Fibroblast of skin of back (primary cell): ENCODE measurements at places on chromosomes 4 and X.
A peak's percentile ranks its signal among the peaks of the same experiment; 100 is the strongest.

GRCh38 chr4:10448991-10449390 is 8.2 kb downstream of the ZNF518B start:
- DNase-seq = no peak

DNA sequence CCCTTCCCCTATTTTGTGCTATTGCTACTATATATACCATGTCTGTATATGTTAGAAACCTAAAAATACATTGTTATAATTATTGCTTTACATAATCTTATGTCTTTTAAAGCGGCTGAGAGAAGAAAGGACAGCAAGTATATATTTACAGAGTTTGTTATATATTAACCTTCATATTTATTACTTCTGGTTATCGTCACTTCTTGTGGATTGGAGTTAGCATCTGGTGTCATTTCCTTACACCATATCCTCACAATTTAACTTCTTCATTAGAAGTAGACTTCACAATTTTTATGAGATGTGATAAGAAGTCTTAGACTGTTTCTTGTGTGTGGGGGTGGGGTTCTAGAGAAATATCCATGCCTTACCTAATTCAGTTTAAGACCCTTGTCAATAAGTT is 123.1 kb downstream of the ATXN3L start:
- DNase-seq = no peak

DNA sequence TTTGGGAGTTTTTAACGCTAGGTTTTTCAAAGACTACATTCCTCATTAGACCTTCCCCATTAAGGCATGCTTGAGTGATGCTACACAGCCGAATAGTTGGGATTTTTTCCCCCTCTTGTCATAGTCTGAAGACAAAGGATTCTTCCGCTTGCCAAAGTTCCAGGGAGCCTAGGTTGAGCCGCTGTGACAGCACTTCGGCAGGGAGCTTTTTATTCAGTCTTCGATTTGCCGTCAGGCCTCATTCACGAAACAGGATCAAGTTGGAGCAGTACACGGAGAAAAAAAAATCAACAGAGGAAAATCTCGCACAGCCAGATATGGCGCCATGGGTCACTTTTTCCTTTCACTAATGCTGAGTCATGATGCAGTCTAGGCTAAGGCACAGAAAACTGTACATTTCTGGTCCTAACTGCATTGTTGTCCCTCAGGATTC is 24.3 kb downstream of the SHROOM3 start:
- peak; percentile 94 for DNase-seq

DNA sequence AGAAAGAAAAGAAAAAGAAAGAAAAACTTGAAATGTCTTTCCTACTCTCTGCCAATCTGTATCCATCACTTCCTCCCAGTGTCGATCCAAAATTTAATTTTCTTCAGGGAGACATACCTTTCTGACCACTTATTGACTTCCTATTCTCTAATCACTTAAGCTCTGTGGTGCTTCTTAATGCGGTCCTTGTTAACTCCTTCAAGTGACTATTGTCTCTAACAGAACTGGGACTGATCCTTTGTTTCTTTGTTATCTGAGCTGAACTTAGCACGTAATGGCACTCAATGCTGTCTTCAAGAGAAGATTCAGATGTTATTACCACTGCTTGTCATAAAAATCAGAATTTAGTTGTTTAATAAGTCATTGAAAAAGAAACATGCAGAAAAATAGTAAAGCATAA is 31.2 kb downstream of the LARP7 start:
- DNase-seq = no peak

- DNase-seq = no peak
Observed at GRCh38 chr4:133081246-133081645, 67.8 kb upstream of the PCDH10 start.

DNA sequence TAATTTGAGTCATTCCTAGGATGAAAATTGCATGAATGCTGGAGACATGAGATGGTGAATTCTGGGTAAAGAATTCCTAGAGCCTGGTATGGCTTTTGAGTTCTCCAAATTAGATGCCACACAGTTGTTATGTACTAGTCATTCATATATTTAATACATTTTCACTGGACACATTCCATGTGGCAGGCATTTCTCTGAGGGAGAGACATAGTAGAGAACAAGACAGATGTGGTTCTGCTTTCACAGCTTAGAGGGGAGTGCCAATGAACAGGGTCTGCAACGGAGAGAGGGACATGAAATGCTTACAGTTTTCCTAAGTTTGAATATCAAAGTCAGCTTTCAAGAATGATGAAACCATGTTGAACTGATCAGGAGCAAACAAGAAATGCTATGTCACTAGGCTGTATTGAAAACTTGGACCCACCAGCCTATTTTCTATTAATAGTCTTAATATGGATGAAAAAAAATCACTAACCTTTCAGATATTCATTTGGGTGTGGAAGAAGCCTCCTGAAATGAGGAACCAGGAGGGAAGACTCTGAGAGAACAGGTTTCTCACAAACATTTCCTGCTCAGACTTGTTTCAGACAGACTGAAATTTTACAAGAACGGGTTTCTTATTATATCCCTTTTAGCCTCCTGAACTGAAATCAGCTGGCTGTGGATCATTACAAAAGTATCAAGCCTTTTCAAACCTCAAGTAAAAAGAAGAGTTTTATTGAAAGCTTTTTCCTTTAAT is 276.0 kb upstream of the TET2 start:
- no peak for DNase-seq

GRCh38 chrX:112056476-112056875 is 26.1 kb downstream of the TRPC5 start:
- DNase-seq = no peak

GRCh38 chr4:34138385-34138784 is 2105.9 kb downstream of the ARAP2 start:
- DNase-seq = no peak

GRCh38 chrX:102930990-102931756 is 5.9 kb upstream of the RAB40AL start:
- peak; percentile 5 for DNase-seq

- DNase-seq = no peak
Observed at GRCh38 chrX:150310881-150311280, 52.2 kb upstream of the MAMLD1 start.

DNA sequence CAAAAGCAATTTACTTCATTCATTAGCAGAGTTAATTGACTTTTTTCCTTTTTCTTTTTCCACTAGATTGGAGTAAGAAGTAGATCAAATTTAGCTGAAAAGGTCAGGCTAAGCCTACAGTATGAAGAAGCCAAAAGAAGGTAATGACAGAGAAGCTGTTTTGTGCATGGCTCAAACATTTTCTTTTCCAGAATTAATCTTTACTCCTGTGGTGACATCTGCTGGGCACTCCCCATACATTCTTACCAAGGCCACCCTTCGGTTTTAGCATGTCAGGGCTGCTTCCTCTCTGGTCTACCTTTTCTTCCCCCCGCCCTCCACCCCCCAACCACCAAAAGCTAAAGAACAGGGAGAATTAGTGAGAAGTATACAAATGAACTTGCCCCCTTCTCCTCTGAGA is 70.2 kb downstream of the CLDN22 start:
- DNase-seq = peak; percentile 39

DNA sequence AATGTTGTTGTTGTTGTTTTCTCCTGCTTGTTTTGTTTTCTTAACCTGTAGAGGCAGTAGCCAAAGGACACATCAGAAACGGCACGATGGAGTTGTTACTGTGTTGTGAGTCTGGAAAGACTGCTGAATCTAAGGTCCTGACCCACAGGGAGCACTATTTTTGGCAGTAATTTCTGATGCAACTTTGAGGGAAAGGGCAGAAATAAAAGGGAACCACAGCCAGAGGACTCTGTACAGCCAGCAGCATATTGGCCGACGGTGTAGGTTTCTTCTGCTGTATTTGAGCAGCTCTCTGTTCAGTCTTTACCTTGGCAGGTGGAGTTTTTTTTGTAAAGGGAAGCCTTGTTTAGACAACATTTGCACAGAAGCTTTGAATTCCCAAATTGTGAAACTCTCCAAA is 203.0 kb upstream of the GPR101 start:
- no peak for DNase-seq

GRCh38 chrX:3514996-3515395 is 168.5 kb upstream of the MXRA5 start:
- peak; percentile 68 for DNase-seq

GRCh38 chr4:117821834-117822233 is 212.5 kb upstream of the NDST3 start:
- DNase-seq = no peak

GRCh38 chr4:8319731-8320385 is 50.3 kb downstream of the HTRA3 start:
- DNase-seq = no peak

DNA sequence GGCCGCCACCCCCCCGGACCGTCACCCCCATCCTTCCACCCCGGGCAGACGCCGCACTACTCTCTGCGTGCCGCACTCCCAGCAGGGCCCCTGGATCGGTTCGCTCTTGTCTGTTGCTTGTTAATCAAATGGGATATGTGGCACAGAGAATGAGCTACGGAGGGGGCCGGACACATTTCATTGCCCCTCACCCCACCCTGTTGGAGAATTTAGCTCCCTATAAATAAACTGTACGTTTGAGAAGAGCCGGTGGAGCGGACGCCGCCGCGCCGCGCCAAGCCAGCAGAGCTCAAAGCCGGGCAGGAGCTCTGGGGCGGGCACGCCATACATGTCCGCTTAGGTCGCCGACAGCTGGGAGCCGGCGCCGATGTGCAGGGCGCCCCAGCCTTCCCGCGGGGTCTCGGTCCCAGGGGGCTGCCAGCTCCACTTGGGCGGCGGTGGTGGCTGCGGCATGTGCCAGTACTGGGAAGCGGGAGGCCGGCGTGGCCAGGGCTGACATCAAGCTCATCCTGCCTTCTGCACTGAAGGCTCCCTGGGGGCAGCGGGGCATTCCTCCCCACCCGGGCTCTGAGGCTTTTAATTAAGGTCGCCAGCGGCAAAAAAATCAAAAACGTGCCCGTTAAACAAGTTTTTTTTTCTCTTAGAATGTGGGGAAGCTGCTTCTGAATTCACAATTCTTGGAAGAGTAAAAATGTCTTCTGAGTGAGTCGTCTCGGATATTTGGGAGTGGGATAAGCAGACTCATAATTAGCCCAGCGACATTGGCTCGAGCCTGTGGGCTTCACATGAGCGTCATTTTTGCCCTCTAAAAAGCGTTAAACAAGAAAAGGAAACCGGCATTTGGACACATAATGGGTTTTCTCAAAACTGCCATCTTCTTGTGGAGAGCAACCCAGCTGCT is 1.1 kb upstream of the PCDH19 start:
- no peak for DNase-seq

DNA sequence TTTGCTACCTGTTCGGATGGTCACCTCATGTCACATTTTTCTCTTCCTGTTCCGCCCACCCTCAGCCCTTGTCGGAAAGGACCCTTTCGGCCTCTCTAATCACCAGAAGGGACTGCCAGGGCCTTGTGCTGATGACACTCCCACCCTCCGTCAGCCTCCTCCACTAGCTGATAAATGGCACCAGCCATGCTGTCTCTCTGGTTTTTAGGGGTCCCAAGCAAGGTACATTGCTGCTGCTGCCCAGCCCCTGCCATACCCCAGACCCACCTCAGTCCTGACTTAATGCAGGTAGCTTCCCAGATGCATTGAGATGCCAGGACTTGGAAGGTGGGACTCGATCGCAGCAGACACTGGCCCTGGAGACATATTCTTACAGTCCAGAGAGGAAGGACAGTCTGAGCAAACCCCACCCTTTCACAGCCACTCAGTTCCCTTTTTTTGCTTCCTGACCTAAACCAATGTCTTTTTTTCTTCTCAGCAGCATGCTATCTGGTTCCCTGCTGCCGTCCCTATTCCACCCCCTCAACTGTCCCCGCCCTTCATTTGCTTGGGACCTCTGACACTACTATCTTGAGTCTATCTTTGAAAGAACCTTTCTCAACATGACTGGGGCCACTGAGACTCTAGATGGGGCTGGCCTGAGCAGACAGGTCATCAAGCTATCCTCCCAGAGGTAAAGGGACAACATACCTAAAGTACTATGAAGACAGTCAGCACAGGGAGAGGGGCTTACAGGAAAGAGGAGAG is at the start of gene BTK:
BTK (minus strand) TSS at position 397 of the 747 bp plus-strand sequence. CDS start 10,907 bp downstream, outside the sequence.
- no peak for DNase-seq

- peak; percentile 48 for DNase-seq
Observed at GRCh38 chr4:102438396-102439235, 62.5 kb upstream of the NFKB1 start.

DNA sequence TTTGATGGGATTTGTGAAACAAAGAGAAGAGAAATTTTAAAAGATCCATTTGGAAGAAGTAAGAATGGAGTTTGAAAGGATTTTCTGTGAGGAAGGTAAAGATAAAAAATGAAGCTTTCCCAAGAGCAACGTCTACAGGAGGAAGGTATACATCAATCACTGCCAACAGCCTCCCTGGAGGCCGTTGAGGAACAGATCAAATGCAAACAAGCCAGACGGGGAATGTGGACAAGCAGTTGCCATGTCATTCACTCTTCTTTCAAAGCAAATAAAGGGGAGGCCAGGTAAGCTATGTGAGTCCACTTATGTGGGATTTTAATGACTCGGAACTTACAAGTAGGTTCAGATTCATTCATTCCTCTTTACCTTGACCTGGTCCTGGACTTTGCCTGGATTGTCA is 1020.5 kb upstream of the AGA start:
- no peak for DNase-seq

GRCh38 chr4:143184217-143184502 is 557 bp upstream of the USP38 start:
- DNase-seq = no peak

DNA sequence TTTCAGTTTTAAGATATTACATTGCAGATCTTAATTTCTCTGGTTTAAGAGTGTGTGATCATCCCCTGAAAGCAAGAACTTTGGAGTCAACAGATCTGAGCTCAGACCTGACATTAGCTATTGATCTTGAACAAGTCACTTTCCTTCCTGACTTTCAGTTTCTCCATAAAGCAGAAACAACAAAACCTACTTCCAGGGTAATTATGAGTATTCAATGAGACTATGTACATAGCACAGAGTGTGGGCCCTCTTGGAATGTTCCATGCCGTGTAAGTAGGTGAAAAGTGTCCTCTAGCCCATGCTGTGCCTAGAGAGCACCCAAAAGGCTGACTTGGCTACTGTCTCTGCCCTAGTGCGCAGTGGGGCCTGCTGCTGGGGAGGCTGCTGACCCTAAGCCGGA is 188.0 kb upstream of the RPL34 start:
- no peak for DNase-seq

GRCh38 chrX:25067271-25068172 is 51.8 kb upstream of the ARX start:
- DNase-seq = no peak

DNA sequence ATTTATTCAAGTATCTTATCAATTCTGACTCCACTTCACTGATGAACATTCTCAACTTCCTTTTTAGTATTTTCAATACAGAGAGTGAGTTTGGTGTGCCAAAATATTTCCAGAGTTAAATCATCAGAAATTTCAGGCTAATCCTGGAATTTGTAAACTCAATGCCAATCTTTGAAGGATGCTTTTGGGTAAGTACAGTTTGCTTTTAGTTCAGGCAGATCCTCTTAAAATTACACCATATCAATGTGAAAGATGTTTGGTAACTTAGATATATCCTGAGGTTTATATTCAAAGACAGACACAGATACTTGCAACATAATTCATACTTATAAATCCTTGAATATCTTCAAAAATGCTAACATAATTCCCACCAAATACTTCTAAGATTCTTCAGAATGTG is 76.0 kb upstream of the FAM47B start:
- peak; percentile 40 for DNase-seq

DNA sequence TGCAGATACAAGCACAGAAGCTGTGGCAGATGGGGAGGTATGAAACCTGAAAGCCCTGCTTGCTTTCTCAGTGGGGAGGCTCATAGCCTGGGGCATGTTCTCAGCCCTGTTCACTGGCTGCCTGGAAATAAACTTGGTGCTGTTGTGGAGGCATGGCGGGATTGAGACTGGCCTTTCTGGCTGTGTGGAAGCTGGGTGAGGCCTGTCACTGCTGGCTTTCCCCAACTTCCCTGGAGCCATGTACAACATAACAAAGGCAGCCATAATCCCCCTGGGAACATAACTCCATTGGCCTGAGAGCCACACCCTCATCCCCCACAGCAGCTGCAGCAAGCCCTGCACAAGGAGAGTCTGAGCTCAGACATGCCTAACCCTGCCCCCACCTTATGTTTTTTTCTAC is 237.7 kb upstream of the TLL1 start:
- no peak for DNase-seq
